ENCODE measurements at places on chromosomes 13 and 19.

- DNase-seq: no peak
These were observed 586.8 kb downstream of the TBC1D4 start for GRCh38 chr13:74895042-74895796.

DNA sequence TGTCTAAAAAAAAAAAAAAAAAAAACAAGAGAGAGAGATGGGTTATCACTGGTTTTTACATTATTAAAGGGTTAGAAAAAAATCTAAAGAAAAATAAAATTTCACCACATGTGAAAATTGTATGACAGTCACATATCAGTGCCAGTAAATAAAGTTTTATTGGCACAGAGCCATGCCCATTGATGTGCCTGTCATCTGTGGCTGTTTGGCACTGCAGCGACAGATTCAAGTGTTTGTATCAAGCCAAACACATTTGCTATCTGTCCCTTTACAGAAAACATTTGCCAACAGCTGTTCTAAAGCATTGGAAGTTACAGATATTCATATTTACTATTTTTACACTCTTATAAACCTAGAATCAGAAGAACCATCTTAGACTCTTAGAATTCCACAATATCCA, 16.3 kb downstream of the FCHO1 start:
- DNase-seq: no peak

GRCh38 chr19:39166571-39167391, 30.0 kb upstream of the NCCRP1 start:
- DNase-seq: no peak

DNA sequence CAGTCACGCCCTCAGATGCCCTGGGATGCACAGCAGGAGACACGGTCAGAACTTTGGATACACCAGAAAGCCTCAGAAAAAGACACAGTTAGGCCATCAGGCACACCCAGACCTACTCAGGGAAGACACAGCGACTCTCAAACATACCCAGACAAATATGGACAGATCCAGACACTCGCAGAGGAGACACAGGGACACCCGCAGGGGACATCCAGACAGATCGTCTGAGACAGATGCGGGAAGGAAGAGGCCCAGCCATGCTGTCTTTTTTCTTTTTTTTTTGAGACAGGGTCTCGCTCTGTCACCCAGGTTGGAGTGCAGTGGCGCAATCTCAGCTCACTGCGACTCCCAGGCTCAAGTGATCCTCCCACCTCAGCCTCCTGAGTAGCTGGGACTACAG, 4.8 kb downstream of the DPF1 start:
- no peak for DNase-seq

DNA sequence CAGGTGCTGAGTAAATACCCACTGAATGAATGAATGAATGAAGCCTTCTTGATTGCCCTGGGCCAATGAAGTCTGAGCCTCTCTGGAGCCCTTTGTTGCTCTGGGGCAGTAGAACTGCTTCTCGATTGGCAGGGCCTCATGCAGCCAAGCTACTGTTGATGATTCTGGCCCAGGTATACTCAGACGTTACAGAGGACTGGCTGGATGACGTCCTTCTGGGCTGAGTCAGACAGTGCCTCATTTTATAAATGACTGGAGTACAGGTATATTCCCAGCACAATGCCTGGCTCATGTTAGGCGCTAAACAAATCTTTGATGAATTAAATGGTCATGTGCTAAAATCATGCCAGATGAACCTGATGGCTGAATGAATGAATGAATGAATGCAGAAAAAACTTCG, 243.8 kb upstream of the MAB21L1 start:
- DNase-seq: no peak

- DNase-seq: no peak
These were observed 127.6 kb downstream of the COG6 start for GRCh38 chr13:39783051-39783450.

DNA sequence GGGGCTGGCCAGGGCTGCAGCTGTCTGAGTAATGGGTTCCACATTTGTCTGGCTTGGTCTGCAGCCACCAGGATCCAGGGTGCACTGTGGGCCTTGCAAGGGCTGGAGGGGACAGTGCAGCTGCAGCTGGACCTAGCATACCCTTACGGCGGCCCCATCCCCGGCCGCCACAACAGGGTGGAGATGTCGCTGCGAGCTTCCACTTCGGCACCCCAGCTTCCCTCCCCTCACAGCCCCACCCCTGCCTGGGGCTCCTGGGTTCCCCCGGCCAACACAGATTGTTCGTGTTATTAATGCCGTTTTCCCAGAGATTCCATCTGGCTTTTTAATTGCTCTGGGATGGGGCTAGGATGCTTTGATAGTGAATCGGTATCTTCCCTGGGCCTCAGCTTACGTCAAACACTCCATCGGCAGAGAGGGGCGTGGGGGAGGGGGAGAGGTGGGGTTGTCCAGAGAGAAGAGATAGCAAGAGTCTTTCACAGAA, 5.8 kb downstream of the CEBPA start:
- no peak for DNase-seq

GRCh38 chr19:48364598-48365348, 606 bp downstream of the SYNGR4 start:
- DNase-seq: no peak

DNA sequence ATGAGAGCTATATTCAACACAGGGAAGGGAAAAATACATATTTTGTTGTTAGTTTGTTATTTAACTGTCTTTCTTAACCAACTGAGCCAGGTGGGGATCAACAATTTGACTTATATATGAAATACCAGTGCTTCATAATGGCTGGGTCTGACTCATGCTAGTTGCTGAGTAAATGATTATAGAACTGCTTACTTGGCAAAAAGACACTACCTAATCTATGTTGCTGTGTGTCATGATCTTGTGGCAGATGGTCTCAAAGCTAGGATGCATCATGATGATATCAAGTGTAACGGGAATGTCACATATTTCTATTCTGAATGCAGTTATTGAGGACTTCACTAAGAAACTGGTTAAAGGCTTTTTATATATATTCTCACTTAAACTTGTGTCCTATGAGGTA, 727.4 kb upstream of the SLITRK1 start:
- no peak for DNase-seq

- DNase-seq: no peak
These were observed 1699.4 kb downstream of the PCDH9 start for GRCh38 chr13:65530688-65531087.

DNA sequence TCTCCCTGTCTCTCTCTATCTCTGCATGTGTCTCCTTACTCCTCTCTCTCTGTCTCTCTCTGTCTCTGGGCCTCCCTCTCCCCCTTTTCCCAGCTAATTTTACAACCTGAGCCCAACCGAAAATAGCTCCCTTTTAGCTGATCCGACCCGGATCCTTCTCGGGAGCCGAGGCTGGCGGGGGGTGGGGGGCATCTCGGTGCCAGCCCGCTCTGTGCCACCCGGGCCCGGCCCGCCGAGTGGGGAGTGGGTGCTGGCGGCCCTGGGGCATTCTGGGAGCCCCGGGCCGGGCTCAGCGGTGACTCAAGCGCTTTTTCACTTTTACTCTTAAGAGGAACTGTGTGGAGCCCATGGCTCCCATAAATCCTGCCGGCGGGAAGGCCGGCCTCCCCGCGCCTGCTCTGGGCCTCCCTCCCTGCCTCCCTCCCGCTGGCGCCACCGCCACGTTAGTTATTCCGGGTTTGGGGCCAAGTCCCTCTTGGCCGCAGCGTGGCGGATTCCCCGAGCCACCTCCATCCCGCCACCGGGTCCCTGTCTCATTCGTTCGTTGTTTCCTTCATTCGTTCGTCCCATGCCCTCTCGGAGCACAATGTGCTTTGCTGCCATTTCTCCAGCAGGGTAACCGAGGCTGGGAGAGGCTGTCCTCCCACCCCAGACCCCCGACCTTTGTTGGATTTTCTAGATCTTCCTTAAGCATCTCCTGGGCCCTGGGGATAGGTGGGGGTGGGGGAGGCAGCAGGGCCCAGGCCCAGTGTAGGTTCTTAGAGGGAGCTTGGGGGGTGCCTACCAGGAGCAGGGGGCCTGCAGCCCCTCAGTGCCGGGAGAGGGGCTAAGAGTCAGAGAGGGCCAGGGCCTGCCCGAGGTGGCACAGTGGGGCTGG, 3.2 kb downstream of the NFIC start:
- no peak for DNase-seq

DNA sequence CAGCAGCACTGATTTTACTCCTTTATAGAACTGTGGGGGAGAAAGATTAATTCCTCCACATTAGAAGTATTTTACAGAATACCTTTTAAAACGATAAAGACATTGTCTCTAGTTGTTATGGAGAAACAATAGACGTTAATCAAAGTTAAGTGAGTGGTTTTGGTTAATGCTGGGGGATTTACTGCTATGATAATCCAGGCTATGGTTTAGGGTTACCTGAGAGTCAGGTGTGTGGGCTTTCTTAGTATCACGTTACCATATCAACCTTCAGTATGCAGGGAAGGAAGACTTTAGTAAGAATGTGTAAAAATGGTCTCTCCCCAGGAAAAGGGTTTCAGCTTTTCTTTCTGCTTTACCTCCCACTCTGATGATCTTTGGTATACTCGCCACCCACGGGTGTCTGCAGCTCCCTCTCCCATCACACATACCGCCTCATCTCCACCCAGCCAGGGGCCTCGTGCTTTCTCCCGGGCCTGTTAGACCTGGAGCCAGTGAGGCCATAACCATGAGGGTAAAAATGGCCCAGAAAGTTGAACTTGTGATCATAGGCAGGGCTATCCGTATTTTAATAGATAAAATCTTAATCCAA, 45.6 kb upstream of the WDFY2 start:
- DNase-seq: no peak

- DNase-seq: no peak
These were observed 213.3 kb downstream of the MZT1 start for GRCh38 chr13:72514146-72514545.

- DNase-seq: no peak
These were observed 4.4 kb downstream of the HAS1 start for GRCh38 chr19:51719251-51719988.

- DNase-seq: no peak
These were observed 10.3 kb downstream of the DDA1 start for GRCh38 chr19:17319473-17320238.

DNA sequence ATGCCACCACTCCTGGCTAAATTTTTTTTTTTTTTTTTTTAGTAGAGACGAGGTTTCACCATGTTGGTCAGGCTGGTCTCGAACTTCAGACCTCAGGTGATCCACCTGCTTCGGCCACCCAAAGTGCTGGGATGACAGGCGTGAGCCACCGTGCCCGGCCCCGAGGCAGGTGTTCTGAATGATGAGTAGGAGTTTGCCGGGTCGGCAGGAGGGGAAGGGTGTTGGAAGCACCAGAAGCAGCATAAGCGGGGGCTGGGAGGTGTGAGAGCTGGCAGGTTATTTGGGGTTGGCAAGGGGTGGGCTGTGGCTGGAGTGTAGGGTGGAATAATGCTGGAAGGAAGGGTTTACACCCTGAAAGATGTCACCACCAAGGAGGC, 1.8 kb downstream of the SPPL2B start:
- no peak for DNase-seq

- DNase-seq: no peak
These were observed 7.3 kb downstream of the APC2 start for GRCh38 chr19:1457031-1457739.

All from CD4-positive, alpha-beta T cell treated with Interleukin-2 at 100 ng/mL for 4 hours (primary cell).